Fibroblast of lung (primary cell): ENCODE measurements at places on chromosomes 7 and 10. TPM values are rescaled to one million over a fixed set of nuclear protein-coding genes. Genes with fewer than 3 reads are reported as not detected.
A peak's percentile ranks its signal among the peaks of the same experiment; 100 is the strongest.

DNA sequence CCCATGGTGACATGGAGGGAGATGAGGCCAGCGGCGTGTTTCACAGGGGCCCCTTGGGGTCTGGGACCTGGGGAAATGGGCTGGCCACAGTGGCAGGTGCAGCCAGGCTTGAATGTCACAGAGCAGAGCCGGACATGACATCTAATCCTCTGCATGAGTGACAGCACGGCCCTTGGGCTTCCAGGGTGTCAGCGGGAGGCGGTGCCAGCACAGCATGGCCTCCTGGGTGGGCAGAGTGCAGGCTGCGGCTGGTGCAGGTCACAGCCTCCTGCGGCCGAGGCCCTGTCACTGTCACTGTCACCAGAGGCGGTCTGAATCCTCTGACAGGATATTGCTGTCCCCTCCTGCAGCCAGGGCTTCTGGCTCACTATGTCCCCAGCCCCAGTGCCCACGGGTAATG lies 18.2 kb downstream of the BHLHA15 start:
- H3K27me3 ChIP-seq, result no peaks in the 10 kb centered on the region
- H3K27ac ChIP-seq, result no peak overlapping the region
- H3K4me3 ChIP-seq, result no peak overlapping the region
- H3K36me3 ChIP-seq, result peaks cover 3% of the 10 kb centered on the region

DNA sequence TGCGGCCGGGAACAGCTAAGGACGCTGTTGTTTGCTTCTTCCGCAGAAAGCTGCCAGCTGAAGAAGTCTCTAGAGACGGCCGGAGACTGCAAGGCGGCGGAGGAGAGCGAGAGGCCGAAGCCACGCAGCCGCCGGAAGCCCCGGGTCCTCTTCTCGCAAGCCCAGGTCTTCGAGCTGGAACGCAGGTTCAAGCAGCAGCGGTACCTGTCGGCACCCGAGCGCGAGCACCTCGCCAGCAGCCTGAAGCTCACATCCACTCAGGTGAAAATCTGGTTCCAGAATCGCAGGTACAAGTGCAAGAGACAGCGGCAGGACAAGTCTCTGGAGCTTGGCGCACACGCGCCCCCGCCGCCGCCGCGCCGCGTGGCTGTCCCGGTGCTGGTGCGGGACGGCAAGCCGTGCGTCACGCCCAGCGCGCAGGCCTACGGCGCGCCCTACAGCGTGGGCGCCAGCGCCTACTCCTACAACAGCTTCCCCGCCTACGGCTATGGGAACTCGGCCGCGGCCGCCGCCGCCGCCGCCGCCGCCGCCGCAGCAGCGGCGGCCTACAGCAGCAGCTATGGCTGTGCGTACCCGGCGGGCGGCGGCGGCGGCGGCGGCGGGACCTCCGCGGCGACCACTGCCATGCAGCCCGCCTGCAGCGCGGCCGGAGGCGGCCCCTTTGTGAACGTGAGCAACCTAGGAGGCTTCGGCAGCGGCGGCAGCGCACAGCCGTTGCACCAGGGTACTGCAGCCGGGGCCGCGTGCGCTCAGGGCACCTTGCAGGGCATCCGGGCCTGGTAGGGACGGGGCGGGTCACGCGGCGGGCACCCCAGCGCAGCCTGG lies 2.4 kb downstream of the NKX2-3 start:
- H3K27ac ChIP-seq, result no peak overlapping the region
- H3K27me3 ChIP-seq, result peaks cover 96% of the 10 kb centered on the region
- H3K36me3 ChIP-seq, result no peaks in the 10 kb centered on the region
- no peak for DNase-seq

GRCh38 chr7:77531038-77531437 lies 6.1 kb upstream of the PTPN12 start:
- DNase-seq, result no peak
- no peaks in the 10 kb centered on the region for H3K36me3 ChIP-seq
- H3K4me1 ChIP-seq, result no peaks in the 10 kb centered on the region
- no peak overlapping the region for H3K27ac ChIP-seq
- no peaks in the 10 kb centered on the region for H3K27me3 ChIP-seq

DNA sequence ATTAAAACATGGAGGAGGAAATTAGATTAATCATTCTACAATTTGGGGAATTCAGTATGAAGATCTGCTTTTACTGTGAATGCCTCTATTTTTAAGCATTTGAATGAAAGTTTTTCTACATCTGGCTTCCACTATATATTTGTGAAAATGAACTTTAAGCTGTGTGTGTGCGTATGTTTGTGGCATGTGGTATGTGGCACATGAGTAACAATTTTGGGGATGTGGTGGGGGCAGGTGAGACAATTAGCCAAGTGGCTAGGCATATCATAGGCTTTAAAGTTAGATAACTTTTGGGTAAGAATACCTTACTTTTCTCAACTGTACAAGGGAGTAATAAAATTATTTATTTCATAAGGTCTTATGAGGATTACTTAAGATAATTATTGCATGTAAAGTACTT lies 81.5 kb downstream of the ZNF22 start:
- H3K4me3 ChIP-seq, result no peak overlapping the region
- no peak overlapping the region for H3K27ac ChIP-seq
- no peaks in the 10 kb centered on the region for H3K4me1 ChIP-seq
- H3K27me3 ChIP-seq, result no peaks in the 10 kb centered on the region

DNA sequence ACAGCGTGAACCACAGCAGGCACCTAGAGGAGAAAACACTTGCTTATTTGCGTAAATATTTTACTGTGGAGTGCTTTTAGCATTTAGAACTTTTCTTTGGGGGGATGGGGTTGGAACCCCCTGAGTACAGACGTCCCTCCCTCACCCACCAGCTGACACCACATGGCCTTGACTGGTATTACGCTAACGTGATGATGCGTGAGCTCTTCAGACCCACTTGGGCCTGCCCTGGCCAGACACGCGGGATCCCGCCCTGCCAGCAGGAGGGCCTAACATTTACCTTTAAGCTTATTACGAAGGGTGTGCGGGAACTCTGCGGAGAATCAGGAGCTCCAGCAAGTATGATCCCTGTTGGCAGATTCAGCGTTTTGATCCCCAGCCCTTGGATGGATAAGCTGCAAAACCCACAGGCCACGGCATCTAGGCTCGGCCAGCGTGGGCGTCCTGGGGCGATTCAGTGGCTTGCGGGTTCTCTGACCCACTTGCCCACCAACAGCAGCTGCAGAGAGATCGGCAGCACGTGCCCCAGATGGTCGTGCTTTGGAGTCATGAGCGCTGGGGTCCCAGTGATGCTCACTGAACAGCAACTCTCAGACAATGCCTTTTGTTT lies 545.5 kb upstream of the FOXK1 start:
- no peak overlapping the region for H3K4me3 ChIP-seq
- no peaks in the 10 kb centered on the region for H3K4me1 ChIP-seq
- no peaks in the 10 kb centered on the region for H3K27me3 ChIP-seq
- no peaks in the 10 kb centered on the region for H3K36me3 ChIP-seq
- no peak overlapping the region for H3K27ac ChIP-seq
- DNase-seq, result no peak

DNA sequence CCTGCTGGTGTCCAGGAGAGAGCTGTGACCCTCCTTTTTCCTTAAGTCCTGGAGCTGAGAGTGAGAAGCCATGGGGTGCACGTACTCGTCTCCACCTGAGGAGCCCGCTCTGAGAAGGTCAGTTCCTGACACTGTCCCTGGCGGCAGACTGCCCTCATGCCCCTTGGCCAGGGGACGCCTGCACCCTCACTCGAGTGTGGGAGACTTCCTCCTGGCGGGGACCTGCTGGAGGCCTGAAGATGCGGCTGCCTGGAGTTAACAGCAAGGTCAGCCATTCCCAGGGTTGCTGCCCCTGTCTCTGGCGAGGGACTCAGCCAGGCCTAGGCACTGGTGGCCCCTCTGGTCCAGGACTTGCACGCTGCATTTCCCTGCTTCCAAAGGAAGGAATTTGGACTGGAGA lies 26.4 kb downstream of the TMEM120A start:
- DNase-seq, result no peak
- H3K36me3 ChIP-seq, result peaks cover 12% of the 10 kb centered on the region
- H3K27ac ChIP-seq, result no peak overlapping the region
- no peaks in the 10 kb centered on the region for H3K27me3 ChIP-seq
- peaks cover 48% of the 10 kb centered on the region for H3K4me1 ChIP-seq

DNA sequence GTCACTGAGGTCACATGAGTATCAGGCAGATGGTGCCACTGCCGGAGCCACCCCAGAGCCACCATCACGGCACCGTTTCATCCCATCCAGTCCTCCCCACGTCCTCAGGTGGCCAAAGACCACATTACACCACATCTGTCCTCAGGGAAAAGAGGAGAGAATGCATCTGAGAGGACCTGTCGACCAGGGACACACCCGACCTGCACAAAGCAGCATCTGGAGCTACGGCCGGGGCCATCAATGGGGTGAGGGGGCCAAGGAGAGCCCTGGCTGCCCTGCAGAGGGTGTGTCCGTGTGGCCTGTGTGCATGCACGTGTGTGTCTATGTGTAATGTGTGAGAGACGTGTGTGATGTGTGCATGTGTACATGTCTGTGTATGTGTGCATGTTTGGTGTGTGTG lies 480.6 kb downstream of the DNAJB6 start:
- no peak for DNase-seq
- no peak overlapping the region for H3K27ac ChIP-seq
- no peaks in the 10 kb centered on the region for H3K4me1 ChIP-seq
- no peaks in the 10 kb centered on the region for H3K27me3 ChIP-seq
- H3K4me3 ChIP-seq, result no peak overlapping the region

GRCh38 chr10:108523016-108523800 lies 1358.7 kb upstream of the SORCS1 start:
- no peak overlapping the region for H3K27ac ChIP-seq
- no peaks in the 10 kb centered on the region for H3K4me1 ChIP-seq
- H3K4me3 ChIP-seq, result no peak overlapping the region

DNA sequence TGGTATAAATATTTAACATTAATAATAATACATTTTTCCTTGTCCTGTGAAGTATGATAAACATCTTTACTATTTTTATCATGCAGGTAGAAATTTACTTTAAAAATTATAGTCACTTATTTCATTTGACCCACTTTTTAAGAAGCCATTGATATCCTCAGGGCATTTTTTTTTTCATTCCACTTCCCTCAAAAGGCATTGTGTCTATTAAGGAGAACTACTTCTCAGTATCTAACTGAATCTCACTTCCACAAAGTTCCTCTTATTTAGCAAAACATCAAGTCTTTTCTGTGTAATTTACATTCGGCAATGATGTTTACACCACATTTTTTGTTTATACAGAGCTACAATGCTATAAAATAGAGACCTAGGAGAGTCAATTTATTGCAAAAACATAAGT lies 388.2 kb upstream of the AKR1E2 start:
- H3K36me3 ChIP-seq, result no peaks in the 10 kb centered on the region
- no peaks in the 10 kb centered on the region for H3K27me3 ChIP-seq
- DNase-seq, result no peak

DNA sequence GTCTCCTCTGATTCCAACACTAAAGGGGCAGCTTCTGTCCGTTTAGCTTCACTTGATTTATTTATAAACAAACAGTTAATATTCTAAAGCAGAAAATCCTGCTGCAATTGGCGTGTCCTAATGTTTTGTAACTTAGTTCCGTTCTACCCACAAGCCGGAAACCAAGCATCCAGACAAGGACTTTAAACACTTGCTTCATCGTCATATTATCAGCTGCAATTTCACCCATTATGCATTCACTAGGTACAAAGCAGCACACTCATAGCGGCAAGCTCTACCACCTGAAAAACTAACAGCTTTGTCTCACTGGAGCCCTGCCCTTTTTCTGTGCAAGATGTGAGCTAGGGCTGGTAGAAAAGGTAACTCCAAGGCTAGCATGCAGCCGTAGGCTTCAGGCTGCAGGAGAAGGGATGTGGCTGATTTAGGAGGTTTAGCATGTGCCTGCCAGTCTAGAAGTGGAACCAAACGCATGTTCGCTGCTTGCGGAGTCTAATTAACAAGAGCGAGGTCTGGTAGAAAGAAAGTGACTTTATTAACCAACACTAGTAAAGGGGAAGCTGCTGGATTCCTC lies 43.7 kb upstream of the BPGM start:
- DNase-seq, result peak; percentile 40
- peaks cover 3% of the 10 kb centered on the region for H3K4me1 ChIP-seq
- H3K27ac ChIP-seq, result no peak overlapping the region
- H3K27me3 ChIP-seq, result no peaks in the 10 kb centered on the region

DNA sequence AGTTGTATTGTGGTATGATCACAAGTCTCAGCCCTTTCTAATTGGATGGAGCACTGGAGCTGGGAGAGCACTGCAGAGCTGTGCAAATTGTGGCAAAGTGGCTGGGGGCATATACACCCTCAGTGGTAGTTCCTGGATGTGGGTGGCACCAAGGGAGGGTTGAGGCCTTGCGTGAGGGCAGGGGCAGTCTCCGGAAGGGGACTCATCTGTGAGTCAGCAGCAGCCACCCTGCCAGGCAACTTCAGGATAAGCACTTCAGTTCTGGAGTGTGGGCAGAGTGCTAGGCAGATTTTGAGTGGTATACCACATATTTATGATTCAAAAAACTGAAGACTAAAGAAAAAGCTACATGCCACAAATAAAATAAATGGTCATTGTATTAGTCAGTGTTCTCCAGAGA lies 210.5 kb downstream of the ETV1 start:
- H3K36me3 ChIP-seq, result no peaks in the 10 kb centered on the region
- no peaks in the 10 kb centered on the region for H3K4me1 ChIP-seq
- no peak overlapping the region for H3K4me3 ChIP-seq
- DNase-seq, result peak; percentile 21
- no peak overlapping the region for H3K27ac ChIP-seq

DNA sequence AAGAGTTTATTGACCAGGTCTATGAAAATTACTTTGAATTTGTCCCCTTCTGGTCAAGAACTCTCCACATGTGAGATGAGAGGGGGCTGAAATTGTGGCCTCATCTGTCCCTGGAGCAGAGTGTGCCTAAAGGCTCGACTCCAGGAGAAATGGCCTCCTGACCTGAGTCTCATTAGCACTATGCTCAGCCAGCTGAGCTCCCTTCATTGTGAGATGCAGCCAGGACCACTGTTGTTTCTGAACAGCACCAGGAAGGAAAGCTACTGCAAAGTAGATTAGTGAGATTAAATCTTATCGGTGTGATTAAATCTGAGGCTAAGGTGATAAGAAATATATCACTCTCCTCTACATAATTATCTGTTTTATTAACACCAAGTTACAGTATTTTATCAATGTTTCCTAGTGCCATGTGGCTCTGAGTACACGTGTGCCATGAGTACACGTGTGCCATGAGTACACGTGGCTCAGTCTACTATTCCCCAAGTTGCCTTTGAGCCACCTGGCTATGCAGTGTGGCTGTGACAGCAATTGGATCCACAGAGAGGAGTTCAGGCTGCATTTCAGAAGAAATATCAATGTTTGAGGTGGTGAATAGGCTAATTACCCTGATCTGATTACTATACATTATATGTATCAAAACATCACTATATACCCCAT lies 126.9 kb downstream of the IPMK start:
- H3K27ac ChIP-seq, result no peak overlapping the region
- no peaks in the 10 kb centered on the region for H3K4me1 ChIP-seq
- H3K27me3 ChIP-seq, result no peaks in the 10 kb centered on the region
- no peak overlapping the region for H3K4me3 ChIP-seq
- no peaks in the 10 kb centered on the region for H3K36me3 ChIP-seq

The TBRG4 gene
- 52.2 and 53.2 TPM in 2 replicates for total RNA-seq

The ATOH7 gene
- total RNA-seq, result under 0.01 TPM in 1 of 2 replicates, not detected in the other

The LRRD1 gene
- total RNA-seq, result under 0.01 and 0.17 TPM in 2 replicates

The MEIG1 gene
- total RNA-seq, result 0.26 and 0.33 TPM in 2 replicates

The SPDYE2 gene
- total RNA-seq, result not detected in 2 replicates
